RWPE2 (cell line): ENCODE measurements at places on chromosomes 7 and 10.

- no peak overlapping the region for H3K27ac ChIP-seq
- no peaks in the 10 kb centered on the region for H3K36me3 ChIP-seq
- DNase-seq: no peak
- peaks cover 3% of the 10 kb centered on the region for H3K4me1 ChIP-seq
Observed at GRCh38 chr7:1176891-1177373, 16.9 kb upstream of the ZFAND2A start.

GRCh38 chr10:75100764-75101291 lies 10.6 kb upstream of the SAMD8 start:
- H3K36me3 ChIP-seq: no peaks in the 10 kb centered on the region

DNA sequence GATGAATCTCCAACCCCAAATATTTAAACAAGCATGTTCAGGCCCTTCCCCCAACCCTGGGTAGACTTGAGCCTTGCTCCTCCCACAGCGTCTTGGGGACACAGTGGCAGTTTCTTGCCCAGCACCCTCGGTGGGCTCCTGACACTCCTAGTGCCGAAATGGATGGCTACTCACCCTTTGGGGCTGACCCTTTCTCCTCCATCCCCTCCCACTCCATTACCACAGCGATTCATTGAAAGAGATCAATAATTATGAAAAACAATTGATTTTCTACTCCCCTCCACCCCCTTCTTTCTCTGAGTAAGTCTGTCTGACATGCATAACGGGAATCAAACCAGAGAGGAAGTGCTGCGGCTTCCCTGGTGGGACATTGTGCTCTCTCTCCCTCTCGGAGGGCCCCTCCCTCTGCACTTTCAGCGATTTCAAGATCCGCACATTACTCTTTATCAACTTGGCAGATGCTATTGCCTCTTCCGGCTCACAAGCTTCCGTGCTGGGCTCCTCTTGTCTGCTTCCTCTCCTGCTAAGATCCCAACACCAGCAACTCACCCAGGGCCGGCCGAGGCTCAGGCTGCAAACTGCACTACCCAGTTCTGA lies 79.0 kb upstream of the PLXNA4 start:
- no peak overlapping the region for H3K4me3 ChIP-seq
- DNase-seq: no peak
- no peaks in the 10 kb centered on the region for H3K27me3 ChIP-seq
- no peaks in the 10 kb centered on the region for H3K4me1 ChIP-seq
- H3K27ac ChIP-seq: no peak overlapping the region

DNA sequence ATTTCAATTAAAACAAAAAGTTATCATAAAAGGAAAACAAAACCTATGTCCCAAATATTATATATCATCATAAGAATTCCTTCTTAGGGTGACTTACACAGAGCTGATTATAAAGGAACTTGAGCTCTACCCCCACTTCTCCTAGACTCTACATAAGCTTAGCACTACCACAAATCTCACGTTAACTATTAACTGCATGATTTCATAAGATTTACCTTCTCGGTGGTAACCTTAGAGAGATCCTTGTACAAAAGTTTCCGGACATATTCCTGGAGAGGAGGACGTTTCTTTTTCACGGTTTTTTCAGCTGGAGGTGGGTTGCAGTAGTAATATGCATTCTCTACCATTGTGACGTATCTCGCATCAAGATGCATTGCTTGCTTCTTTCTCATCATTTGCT lies 83.7 kb downstream of the UPF2 start:
- H3K27me3 ChIP-seq: no peaks in the 10 kb centered on the region
- DNase-seq: no peak
- no peak overlapping the region for H3K4me3 ChIP-seq
- H3K4me1 ChIP-seq: no peaks in the 10 kb centered on the region
- H3K36me3 ChIP-seq: peaks cover 67% of the 10 kb centered on the region

GRCh38 chr7:31134246-31135188 lies 82.4 kb downstream of the ADCYAP1R1 start:
- no peaks in the 10 kb centered on the region for H3K27me3 ChIP-seq
- H3K27ac ChIP-seq: no peak overlapping the region
- no peak for DNase-seq
- H3K4me1 ChIP-seq: no peaks in the 10 kb centered on the region
- H3K36me3 ChIP-seq: no peaks in the 10 kb centered on the region

- H3K36me3 ChIP-seq: peaks cover 96% of the 10 kb centered on the region
- H3K4me3 ChIP-seq: no peak overlapping the region
- no peak overlapping the region for H3K27ac ChIP-seq
Observed at GRCh38 chr7:107918948-107919347, 28.0 kb downstream of the DLD start.

GRCh38 chr7:92006046-92006445 lies 65.4 kb downstream of the AKAP9 start:
- peaks cover 31% of the 10 kb centered on the region for H3K36me3 ChIP-seq
- H3K27ac ChIP-seq: no peak overlapping the region
- H3K4me1 ChIP-seq: peaks cover 3% of the 10 kb centered on the region
- no peak overlapping the region for H3K4me3 ChIP-seq
- H3K27me3 ChIP-seq: no peaks in the 10 kb centered on the region

GRCh38 chr7:112202816-112203215 lies 3.4 kb downstream of the DOCK4 start:
- H3K36me3 ChIP-seq: no peaks in the 10 kb centered on the region
- no peak for DNase-seq
- H3K27ac ChIP-seq: peak overlapping the region; percentile 81
- peaks cover 51% of the 10 kb centered on the region for H3K4me1 ChIP-seq
- H3K27me3 ChIP-seq: no peaks in the 10 kb centered on the region

DNA sequence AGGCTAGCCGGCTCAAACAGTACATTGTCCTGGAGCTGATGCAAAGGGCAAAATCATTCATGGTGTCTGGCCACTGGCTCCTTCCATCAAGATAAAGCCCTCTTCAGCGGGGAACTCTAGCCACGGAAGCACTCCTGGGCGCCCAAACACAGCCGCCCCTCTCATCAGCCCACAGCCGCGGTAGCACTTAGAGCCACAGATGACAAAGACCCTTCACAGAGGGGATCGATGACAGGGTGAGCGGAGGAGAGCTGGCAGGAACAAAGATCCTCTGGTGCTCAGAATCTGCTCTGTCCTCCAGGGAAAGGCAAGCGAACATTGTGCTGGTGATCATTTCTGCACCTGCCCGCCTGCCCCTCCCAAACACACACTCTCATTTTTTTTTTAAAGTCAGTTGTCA lies 222.2 kb upstream of the NRP1 start:
- no peak overlapping the region for H3K4me3 ChIP-seq
- no peaks in the 10 kb centered on the region for H3K27me3 ChIP-seq
- peaks cover 7% of the 10 kb centered on the region for H3K4me1 ChIP-seq
- H3K36me3 ChIP-seq: no peaks in the 10 kb centered on the region
- no peak overlapping the region for H3K27ac ChIP-seq

GRCh38 chr7:19464241-19464640 lies 244.6 kb downstream of the POLR1F start:
- H3K4me3 ChIP-seq: no peak overlapping the region
- H3K4me1 ChIP-seq: no peaks in the 10 kb centered on the region
- H3K36me3 ChIP-seq: no peaks in the 10 kb centered on the region
- no peak for DNase-seq

GRCh38 chr10:89633484-89633883 lies 11.6 kb downstream of the PANK1 start:
- DNase-seq: no peak
- H3K36me3 ChIP-seq: peaks cover 9% of the 10 kb centered on the region
- H3K27me3 ChIP-seq: no peaks in the 10 kb centered on the region
- H3K27ac ChIP-seq: no peak overlapping the region
- no peak overlapping the region for H3K4me3 ChIP-seq
- H3K4me1 ChIP-seq: peaks cover 3% of the 10 kb centered on the region

DNA sequence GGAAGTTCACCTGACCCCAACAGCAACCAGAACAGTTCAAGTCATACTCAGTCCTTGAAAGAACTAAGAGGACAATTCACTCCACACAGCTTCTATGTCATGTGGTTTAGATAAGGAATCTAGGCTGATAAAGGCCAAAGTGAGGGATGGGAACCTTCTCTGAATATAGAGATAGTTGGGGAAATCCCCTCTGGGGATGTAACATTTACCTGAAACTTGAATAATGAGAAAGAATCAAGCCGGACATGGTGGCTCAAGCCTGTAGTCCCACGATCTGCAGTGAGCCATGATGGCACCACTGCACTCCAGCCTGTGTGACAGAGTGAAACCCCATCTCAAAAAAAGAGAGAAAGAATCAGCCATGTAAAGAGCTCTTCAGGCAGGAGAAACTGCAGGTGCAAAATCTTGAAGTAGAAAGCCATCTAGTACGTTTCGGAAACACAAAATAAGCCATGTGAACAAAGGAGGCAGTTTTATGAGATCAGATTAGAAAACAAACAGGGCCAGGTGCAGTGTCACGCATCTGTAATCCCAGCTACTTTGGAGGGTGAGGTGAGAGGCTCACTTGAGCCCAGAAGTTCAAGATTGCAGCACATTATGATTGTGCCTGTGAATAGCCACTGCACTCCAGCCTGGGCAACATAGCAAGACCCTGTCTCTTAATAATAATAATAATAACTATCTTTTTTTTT lies 4.5 kb upstream of the DNMBP start:
- no peaks in the 10 kb centered on the region for H3K36me3 ChIP-seq
- H3K27ac ChIP-seq: no peak overlapping the region
- no peak overlapping the region for H3K4me3 ChIP-seq
- H3K27me3 ChIP-seq: no peaks in the 10 kb centered on the region
- no peak for DNase-seq
- no peaks in the 10 kb centered on the region for H3K4me1 ChIP-seq

- H3K36me3 ChIP-seq: no peaks in the 10 kb centered on the region
- no peaks in the 10 kb centered on the region for H3K4me1 ChIP-seq
- peak overlapping the region; percentile 26 for H3K27ac ChIP-seq
Observed at GRCh38 chr10:13894412-13895093, 307.8 kb downstream of the PRPF18 start.

- no peaks in the 10 kb centered on the region for H3K4me1 ChIP-seq
- no peaks in the 10 kb centered on the region for H3K36me3 ChIP-seq
- no peak overlapping the region for H3K4me3 ChIP-seq
- no peaks in the 10 kb centered on the region for H3K27me3 ChIP-seq
Observed at GRCh38 chr7:30970074-30970473, 6.3 kb downstream of the GHRHR start.
